Activated T-helper 2 cell treated with anti-CD3 and anti-CD28 coated beads, Interferon-gamma antibody, Interleukin-2, Interleukin-4, amounts not matched to agents 10 μg/mL and 5 μg/mL and 100 μg/mL, durations not matched to agents 14 hours and 24 hours and 36 hours (primary cell): ENCODE measurements at places on chromosomes 12 and 14.
A peak's percentile ranks its signal among the peaks of the same experiment; 100 is the strongest.

GRCh38 chr12:22101749-22102243, 55.8 kb downstream of the CMAS start:
- DNase-seq: no peak

DNA sequence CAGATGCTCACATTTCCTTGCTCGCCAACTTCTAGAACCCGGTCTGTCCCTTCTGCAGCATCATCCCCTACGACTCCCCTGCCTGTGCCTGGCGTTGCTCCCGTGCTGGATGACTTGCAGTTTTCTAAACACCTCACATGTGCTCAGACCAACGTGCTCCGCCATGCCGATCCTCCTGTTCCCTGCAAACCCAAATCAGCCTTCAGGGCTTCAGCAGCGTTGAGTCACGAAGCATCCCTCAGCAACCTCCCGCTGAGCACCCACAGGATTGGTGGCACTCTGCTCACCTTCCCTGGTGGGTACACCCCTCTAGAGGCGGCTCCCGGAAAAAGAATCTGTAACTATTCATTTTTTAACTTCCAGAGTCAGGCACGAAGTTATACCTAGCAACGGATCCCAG, 2.8 kb upstream of the PIWIL1 start:
- no peak for DNase-seq

DNA sequence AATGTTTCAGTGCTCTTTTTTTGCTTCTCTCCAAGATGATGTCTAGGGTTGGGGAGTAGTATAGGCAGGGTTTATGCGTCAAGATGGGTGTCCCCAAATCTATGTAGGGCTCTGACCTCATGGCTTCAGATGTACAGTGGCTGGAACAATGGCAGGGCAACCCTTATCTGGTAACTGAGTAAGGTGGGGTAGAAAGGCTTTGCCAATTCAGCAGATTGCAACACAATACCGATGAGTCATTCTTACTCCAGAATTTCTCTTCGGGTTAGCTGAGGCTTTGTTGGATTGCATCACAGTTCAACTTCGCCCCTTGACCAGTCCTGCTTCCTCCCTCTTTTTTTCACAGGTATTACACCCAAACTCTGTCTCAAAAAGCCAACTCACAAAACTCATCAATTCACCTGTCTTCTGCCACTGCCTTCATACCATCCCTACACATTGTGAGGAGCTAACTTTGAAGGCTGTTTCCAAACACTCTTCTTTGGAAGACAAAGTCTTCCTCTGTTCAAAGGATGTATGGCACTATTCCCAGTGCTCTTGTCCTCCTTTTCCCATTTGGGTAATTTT, 190.2 kb upstream of the CNOT2 start:
- no peak for DNase-seq

DNA sequence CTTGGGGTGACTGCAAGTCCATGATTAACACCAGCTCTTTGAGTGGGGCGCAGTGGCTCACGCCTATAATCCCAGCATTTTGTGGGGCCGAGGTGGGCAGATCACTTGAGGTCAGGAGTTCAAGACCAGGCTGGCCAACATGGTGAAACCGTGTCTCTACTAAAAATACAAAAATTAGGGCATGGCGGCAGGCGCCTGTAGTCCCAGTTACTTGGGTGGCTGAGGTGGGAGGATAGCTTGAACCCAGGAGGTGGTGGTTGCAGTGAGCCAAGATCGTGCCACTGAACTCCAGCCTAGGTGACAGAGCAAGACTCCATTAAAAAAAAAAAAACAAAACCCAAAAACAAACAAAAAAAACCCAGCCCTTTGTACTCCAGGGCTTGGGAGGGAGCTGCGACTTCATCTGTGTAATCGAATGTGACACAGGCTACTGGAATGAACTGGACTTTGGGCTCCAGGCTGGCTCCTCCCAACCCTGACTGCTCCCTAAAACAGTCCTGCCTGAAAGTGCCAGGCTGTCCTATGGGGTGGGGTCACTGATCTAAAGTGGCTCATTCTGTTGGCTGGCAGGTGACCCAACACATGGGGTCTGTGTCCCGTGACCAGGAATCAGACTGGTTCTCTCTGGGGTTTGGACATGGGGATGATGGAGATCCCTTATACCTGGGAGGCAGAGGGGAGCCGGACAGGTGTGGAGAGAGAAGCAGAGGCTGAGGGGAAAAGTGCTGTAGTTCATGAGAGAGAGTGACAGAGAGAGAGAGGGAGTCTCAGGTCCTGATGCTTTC, 9.3 kb upstream of the C12orf43 start:
- no peak for DNase-seq

GRCh38 chr12:17381211-17381610, 708.8 kb downstream of the RERGL start:
- no peak for DNase-seq

GRCh38 chr12:110742096-110742717, 484 bp downstream of the PPP1CC start:
- DNase-seq: no peak

DNA sequence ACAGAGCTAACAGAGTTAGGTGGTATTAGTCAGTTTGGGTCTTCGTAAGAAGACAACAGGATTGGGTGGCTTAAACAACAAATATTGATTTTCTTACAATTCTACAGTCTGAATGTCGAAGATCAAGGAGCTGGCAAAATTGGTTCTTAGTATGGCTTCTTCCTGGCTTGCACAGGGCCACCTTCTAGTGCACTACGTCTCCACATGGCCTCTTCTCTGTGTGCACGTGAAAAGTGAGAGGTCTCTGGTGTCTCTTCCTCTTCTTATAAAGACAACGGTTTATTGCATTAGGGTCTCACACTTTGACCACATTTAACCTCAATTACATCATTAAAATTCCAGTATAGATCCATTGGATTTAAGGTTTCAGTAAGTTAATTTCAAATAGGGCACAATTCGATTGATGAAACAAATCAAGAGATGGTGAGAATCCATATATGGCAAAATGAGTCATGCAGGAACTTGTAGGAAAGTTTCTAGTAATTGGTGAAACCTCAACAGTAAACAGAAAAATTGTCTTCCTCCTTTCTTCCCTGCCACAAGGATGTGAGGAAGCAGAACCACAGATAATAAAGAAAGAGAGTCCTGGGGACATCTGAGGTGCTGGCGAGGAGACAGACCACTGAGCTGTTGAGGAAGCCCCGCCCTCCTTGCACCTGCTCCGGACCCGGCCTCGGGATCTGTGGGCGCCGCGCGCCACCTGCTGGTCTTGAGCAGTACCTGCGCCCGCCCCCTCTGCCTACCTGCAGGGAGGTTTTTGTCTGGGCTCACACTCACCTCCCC, 846.7 kb downstream of the TMEM121 start:
- peak; percentile 70 for DNase-seq

DNA sequence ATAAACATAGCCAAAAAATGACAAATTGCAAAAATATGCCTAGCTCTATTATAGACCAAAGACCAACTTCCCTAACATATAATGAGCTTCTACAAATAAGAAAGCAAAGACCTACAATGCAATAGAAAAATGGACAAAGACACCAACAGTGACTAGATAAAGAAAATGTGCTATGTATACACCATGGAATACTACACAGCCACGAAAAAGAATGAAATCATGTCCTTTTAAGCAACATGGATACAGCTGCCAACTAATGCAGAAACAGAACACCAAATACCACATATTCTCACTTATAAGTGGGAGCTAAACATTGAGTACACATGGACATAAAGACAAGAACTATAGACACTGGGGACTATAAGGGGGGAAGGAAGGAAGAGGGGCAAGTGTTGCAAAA, 10.9 kb upstream of the PCNX1 start:
- DNase-seq: no peak

DNA sequence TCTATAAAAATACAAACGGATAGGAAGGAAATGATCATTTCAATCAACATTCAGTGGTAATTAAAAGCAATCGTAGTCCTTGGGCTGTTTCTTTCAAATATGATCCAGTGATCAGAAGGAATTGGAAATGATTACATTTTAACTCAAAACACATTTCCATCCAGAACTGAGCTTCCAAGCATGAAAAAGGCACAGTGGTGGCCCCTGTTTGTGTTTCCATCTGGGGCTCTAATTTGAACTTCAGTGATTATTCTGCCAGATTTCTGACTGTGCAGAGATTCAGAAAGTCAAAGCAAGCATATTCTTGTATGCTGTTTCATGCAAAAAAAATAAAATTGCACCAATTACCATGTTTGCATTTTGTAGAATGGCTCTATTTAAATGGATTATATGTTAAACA, 157.0 kb upstream of the LMNTD1 start:
- no peak for DNase-seq

GRCh38 chr14:44649061-44649460, 142.0 kb upstream of the FSCB start:
- DNase-seq: no peak
